Adipose tissue (tissue), 3 donors: ENCODE measurements at places on chromosomes 2 and 18. TPM values are rescaled to one million over a fixed set of nuclear protein-coding genes. Genes with fewer than 3 reads are reported as not detected.

The ANKRD62 gene
- polyA plus RNA-seq = 0.18 TPM

The ANKRD29 gene
- 0.92 TPM for polyA plus RNA-seq

The C2orf15 gene
- polyA plus RNA-seq = 0.76 TPM

The MGAT4A gene
- 8.5 TPM for polyA plus RNA-seq

The SERPINB4 gene
- polyA plus RNA-seq = not detected
